ENCODE measurements at places on chromosomes 7 and 10.

- no peak for DNase-seq
Observed at GRCh38 chr10:80158598-80159127, 26.1 kb downstream of the PLAC9 start.

DNA sequence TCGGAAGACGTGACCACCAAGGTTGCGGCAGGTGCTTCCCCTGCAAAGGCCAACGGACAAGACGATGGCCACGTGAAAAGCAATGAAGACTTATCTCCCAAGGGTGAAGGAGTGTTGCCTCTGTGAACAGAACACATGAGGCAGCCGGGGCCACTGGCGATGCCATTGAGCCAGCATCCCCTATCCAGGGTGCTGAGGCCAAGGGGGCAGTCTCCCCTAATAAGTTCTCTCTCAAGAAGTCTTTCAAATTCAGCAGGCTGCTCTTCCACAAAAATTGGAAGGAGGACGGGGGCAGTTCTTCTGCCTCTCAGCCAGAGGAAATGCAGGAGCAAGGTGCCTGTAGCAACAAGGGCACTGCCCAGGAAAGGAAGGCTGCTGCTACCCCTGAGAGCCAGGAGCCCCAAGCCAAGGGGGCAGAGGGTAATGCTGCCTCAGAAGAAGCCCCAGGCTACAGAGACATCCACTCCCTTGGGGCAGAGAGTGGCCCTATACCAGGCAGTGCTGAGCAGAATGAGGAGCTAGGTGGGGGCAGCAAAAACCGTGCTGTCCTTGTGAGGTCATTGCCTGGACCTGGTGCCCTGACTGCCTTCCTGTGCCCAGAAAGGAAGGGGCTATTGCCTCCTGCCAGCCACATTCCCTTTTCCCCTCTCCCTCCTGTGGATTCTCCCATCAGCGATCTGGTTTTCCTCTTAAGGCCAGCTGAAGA, 17.3 kb downstream of the NT5C2 start:
- no peak for DNase-seq

- DNase-seq: peak; percentile 52
Observed at GRCh38 chr7:157690058-157690832, 353.4 kb downstream of the DNAJB6 start.

GRCh38 chr7:47291461-47292081, 290.3 kb downstream of the TNS3 start:
- no peak for DNase-seq

DNA sequence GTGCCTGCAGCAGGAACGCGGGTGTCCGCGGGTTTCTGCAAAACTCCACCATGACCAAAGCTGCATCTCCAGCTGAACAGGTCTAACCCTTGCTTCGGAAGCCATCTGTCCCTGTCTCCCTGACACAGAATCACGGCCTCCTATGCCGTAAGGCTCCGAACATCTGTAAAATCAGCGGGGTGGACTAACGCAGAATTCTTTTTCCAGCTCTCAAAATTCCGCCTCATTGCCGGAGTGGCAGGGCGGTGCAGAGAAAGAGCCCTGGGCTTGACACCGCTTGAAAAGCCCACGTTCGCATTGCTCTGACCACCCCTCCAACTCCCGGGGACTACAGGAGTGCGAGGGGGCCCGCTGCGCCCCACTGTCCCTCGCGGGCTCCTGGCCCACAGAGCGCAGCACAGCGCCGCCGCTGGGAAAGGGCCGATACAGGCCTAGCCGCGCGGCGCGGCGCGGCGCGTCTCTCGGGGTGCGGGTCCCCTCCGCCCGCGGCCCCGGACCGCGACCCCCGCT, 409 bp downstream of the DNMBP start:
- DNase-seq: peak; percentile 22

- no peak for DNase-seq
Observed at GRCh38 chr10:77926566-77927401, at the start of gene DLG5. DLG5 (minus strand) TSS chr10:77926755; CDS start chr10:77926520, 235 bp downstream.

All from NCI-H1105 treated with DMSO at 0.1 percent for 48 hours (cell line).